Skeletal muscle cell (primary cell): ENCODE measurements at places on chromosomes 6 and 20.

DNA sequence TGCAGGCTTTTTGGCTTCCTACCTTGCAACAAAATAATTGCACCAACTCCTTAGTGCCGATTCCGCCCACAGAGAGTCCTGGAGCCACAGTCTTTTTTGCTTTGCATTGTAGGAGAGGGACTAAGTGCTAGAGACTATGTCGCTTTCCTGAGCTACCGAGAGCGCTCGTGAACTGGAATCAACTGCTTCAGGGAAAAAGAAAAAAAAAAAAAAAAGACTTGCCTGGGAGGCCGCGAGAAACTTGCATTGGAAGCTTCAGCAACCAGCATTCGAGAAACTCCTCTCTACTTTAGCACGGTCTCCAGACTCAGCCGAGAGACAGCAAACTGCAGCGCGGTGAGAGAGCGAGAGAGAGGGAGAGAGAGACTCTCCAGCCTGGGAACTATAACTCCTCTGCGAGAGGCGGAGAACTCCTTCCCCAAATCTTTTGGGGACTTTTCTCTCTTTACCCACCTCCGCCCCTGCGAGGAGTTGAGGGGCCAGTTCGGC, 420 bp downstream of the SOX4 start:
- peak; percentile 49 for DNase-seq

GRCh38 chr6:78460711-78461110, 406.6 kb upstream of the IRAK1BP1 start:
- no peak for DNase-seq

DNA sequence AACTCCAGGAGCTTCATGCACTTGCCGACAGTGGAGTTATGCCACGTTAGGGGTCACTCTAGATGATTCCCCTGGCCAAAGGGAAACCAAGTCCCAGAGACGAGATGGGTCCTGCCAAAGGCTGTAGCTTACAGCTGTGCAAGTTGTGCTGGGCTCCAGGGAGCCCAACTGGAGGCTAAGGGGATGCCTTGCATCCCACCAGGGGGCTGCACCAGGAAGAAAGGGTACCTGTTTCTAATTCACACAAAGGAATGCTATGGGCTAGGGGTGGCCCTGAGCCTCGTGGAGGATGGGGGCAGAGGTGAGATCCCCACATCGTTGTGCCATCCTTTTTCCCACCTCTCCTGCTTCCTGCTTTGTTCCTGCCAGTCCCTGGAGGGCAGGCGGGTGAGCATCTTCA, 23.7 kb upstream of the SCRT2 start:
- no peak for DNase-seq

- no peak for DNase-seq
Observed at GRCh38 chr6:119313937-119314884, 35.4 kb downstream of the MAN1A1 start.

DNA sequence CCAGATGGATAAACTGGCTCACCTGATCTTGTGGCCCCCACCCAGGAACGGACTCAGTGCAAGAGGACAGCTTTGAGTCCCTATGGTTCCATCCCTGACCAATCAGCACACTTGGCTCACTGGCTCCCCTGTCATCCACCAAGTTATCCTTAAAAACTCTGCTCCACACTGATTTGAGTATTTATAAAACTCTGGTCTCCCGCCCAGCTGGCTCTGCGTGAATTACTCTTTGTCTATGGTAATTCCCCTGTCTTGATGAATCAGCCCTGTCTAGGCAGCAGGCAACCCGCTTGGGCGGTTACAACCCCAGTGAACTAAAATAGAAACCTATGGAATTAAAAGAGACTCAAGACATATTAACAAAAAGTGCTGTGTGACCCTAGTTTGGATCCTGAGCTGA, 38.1 kb upstream of the CD83 start:
- DNase-seq, result no peak

- no peak for DNase-seq
Observed at GRCh38 chr6:159996626-159997497, 28.0 kb downstream of the IGF2R start.

DNA sequence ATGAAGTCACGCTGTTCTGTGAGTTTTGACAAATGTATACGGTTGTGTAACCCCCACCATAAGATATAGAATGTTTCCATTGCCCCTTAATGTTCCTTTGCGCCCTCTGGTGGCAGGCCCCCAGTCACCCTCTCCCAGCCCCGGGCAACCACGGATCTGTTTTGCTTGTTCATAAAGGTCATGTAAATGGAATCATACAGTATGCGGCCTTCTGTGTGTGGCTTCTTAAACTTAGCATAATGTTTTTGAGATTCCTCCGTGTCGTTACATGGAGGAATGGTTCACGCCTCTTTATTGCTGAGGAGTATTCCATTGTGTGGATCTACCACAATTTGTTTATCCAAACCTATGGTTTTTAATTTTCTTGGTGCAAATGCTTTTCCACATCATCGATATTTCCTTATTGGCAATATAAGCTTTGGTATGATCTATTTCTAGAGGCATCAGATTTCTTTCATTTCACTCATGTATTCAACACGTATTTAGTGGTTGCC, 28.4 kb downstream of the LYRM2 start:
- DNase-seq, result no peak

GRCh38 chr20:32611868-32612267, 26.7 kb upstream of the NOL4L start:
- DNase-seq, result no peak

DNA sequence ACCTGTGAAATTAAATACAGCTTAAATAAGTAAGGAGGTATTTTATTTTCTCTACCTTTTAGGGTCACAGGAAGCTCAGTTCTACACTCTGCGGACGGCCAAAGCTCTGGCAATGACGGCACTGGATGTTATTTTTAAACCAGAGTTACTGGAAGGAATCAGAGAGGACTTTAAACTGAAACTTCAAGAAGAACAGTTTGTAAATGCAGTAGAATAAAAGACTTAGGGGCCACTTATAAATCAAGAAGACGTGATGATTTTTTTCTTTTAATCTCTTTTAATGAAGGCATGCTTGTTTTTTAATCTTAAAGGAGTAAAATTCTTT, 16.2 kb downstream of the PM20D2 start:
- no peak for DNase-seq

DNA sequence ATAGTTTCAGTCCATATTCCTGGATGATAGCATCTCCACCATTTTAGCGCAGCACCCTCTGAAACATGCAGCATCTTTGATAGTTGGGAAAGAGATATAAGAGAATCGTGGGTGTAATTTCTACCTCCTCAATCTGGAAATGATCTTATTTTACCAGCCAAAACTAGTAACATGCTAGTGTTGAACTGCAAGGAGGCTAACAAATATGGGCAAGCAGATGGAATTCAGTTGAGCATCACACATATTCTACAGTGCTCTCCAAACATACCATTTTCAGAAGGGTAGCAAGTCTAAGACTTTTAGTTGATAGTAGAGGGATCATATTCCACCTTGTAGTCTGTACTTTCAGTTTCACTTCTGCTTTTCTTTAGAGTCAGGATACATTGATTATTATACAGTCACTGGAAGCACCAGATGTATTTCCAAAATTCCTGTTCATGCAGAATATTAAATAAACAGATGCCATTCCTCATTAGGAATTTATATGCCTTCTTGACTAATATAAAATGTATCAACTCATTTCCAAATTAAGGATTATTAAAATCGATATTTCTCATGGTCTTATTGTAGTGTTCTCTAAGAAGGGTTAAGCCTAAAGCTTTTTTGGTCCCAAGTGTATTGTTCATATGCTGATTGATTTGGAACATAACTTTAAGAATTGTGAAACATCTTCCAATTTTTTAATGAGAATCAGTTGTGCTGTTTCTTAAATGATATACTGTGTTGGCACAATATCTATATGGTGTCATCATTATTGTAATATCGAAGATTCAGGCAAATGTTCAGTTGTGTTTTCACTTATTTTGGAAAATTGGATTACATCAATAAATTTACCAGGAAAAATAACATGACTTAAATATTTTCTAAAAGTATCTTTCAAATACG, 362.0 kb downstream of the CENPW start:
- no peak for DNase-seq

GRCh38 chr6:21663966-21664313, 70.4 kb downstream of the SOX4 start:
- DNase-seq, result no peak

GRCh38 chr6:76876922-76877553, 586.3 kb downstream of the HTR1B start:
- no peak for DNase-seq

DNA sequence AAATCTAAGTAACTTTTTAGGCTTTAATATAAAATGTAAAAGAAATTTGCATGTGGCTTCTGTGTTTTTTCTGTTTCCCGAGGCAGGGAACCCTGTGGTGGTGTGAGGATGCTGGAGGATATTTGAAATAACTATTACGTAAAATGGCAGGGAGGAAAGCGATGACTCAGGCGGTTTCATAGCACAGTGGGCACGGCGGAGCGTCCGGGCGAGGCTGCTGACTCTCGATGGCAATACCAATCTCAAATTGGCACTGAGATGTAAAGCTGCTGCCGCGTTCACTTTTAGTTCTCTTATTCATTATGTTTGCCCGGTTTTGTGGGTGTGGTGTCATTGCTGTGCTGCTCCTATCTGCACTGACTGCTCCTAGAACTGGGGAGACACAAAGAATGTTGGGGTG, 254.3 kb downstream of the THBS2 start:
- no peak for DNase-seq

DNA sequence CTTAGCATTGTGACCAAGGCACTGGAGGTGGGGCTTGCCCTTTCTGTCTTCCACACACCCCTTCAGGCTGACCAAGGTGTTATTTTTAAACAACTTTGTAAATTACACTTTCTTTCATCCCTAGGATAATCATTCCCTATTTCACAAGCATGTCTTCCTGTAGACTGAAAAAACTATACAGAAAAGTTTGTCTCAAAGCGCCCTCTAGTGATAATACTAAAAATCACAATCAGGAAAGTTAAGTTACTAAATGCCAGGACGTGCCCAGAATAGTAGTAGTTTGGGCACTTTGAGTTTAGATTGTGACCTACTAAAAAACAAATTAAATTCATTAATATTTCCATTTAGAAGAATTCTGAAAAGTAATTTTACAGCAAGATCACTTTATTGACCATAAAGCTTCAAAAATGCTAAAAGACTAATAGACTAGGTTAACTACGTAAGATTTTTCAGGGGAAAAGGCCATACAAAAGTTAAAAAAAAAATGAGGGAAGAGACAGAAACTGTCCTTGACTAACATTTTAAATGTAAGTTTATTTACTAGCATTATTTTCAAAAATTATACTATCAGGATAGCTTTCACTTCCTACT, 123.3 kb upstream of the DUSP22 start:
- peak; percentile 4 for DNase-seq

- peak; percentile 31 for DNase-seq
Observed at GRCh38 chr20:43755851-43756250, 29.0 kb upstream of the GTSF1L start.
